DND-41 (cell line): ENCODE measurements at places on chromosomes 1 and 21.

DNA sequence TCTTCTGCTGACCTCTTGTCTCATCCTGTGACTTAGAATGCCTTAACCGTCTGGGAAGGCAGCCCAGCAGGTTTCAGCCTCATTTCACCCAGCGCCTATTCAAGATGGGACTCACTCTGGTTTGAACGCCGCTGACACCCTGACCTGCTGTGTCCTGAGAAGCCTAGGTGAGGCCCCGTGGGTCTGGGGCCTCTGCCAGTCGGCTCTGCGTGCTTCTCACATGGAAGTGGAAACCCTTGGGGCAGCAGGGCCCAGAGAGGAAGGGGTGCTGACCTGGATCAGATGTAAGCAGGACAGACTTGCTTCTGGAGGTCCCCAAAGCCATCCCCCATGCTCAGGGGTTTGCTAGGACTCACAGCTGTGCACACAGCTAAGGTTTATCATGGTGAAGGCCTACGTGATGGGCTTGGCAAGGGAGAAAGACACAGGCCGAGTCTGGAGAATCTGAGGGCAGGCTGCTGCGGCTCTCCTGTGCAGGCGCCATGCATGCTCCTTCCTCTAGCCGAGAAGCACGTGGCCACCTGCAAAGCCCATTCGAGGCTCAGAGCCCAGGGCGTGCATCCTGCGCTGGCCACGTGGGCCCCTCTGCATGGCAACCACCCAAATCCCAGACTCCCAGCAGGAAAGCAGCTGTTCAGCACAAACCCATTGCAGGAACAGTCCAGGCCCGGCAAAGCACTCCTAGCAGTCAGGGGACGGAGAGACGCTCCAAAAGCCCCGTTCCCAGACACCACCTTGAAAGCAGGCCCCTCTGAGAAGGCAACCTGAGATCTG lies 3.8 kb downstream of the TRPM2 start:
- no peak for DNase-seq

- DNase-seq, result no peak
Observed at GRCh38 chr1:75165264-75165663, 31.1 kb downstream of the LHX8 start.

DNA sequence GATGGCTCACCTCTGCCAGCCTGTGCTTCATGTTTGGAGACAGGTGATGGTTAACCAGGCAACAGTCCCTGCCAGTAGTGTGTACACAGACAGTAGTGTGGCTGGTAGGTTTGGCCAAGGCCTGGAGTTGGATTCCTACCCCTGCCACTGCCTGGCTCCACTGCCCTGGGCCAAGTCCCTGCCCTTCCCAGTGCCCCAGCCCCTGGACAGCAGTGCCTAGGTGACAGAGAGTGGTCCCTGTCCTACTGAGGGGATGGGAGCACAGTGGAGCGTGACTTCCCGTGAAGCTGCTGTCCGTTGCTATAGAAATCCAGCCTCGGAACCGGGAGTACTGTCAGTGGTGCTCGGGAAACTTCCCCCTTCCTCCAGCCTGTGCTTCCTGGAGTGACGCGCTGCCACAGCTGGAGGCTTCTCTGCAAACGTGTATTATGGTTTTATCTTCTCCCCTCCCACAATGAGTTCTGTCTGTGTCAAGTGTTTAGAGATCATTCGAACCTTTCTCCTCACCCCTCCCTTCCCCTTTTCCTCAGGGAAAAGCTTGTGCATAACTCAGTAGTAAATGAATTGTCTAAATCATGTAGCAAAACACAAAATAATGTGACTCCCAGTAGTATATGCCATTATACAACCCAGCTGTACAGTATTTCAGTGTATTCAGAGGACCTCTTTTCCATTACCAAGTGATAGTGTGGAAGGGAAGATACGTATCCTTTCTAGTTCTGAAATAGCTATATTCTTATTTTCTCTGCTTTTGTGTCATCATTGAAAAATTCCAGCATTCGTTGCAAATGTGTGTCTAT lies 73.4 kb downstream of the GALNT2 start:
- no peak for DNase-seq

DNA sequence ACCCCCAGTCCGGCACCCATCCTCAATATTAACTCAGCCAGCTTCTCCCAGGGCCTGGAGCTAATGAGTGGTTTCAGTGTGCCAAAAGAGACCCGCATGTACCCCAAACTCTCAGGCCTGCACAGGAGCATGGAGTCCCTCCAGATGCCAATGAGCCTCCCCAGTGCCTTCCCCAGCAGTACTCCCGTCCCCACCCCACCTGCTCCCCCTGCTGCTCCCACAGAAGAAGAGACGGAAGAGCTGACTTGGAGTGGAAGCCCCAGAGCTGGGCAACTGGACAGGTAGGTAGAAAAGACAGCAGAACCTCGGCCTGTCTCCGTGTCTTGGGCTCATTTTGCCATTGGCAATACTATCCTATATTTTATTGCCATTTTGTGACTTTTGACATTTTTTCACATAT lies 45.4 kb upstream of the IPO9 start:
- DNase-seq, result no peak

GRCh38 chr1:116775116-116775752 lies 21.0 kb downstream of the CD2 start:
- no peak for DNase-seq

- DNase-seq, result no peak
Observed at GRCh38 chr1:110243146-110243545, 33.0 kb downstream of the KCNC4 start.

DNA sequence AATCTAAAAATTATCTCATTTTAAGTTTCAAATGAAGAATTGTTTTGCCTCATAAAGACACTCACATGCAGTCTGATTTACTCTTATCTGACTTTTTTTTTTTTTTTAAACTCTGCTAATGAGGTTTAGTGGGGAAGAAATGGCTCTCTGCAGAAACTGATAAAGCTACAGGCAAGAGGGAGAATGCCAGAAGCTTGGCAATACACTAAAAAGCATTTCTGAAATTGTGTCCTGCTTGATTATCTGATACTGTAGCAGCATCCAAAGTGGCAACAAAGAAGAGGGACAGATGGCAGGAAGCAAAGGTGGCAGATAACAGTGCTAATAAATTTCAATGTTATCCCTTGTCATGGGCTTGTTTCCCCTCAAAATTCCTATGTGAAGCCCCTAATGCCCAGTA lies 1744.9 kb downstream of the NCAM2 start:
- DNase-seq, result no peak

GRCh38 chr1:109664671-109665070 lies 3.2 kb upstream of the GSTM2 start:
- no peak for DNase-seq

DNA sequence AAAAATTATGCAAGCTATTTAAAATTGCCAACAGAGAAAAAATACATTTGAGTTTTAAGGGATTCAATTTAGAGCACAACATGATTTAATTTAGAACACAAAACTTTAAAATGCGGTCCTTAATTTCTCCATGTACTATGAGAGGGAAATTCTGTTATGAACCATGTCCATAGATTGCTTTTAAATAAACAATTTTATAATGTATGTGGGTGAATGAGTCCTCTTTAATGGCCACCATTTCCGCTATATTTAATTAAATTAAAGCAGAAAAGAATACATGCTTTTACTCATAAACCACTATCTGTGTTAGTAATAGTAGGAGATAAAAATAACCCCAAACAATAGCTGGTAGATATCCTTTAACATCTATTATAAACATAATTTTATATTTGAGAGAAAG lies 914.6 kb downstream of the LTN1 start:
- DNase-seq, result no peak

DNA sequence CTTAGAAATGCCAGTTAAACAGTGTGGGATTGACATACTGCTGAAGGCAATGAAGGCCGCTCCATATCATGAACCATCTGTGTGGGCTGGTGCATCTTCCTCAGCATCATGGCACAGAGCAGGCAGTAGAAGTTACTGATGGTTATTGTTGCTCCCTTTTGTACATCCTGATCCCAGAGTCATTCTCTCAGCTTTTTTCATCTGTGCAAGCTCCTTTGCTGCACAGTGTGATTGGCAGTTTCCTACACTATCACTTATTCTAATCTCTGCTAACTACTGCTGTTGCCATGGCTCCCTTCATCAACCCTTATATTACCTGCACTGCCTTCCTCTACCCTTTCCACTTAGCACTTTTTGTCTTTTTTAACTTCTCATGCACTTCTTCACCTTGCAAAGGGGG lies 16.2 kb downstream of the RGS13 start:
- no peak for DNase-seq

DNA sequence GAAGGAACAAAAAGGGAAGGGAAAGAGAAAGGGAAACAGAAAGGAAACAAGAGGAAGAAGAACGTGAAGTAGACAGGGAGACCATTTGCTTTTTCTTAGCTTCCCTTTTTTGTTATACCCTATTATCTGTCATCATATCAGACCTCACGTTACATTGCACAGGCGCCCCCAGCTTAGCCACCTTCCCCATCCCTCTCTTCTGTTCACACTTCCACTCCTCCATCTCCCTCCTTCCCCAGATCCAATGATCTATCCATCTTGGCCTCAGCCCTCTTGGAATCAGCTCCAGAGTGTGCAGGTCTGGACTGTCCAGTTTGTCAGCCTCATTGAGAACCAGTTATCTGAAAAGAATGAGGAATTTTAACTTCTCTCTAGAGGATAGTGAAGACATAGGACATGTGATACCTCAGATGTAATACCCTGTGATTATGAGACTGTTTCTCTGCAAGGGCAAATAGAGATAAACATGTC lies 101.1 kb upstream of the ERRFI1 start:
- DNase-seq, result no peak

- DNase-seq, result no peak
Observed at GRCh38 chr1:32895325-32896215, 5.6 kb downstream of the TMEM54 start.

GRCh38 chr1:38547321-38547720 lies 312.3 kb downstream of the RRAGC start:
- no peak for DNase-seq

DNA sequence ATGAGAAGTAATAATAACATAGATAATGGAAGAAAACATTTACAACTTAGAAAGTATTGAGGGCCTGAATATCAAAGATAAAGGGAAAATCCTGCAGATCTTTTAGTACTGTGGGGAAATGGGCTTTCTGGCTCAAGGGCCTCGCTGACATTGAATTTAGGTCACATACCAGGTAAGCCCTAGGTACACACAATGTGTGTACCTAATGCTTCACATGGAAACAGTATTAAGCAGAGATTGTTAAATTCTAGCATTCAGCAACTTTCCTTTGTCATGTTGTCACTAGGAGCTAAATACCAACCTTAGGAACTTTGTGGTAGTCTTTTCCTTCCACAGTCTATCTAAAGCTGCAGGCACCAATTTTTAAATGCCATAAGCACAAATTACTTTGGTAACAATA lies 49.7 kb downstream of the ODF2L start:
- DNase-seq, result no peak

- DNase-seq, result no peak
Observed at GRCh38 chr21:23811805-23812204, 1795.5 kb downstream of the MRPL39 start.

DNA sequence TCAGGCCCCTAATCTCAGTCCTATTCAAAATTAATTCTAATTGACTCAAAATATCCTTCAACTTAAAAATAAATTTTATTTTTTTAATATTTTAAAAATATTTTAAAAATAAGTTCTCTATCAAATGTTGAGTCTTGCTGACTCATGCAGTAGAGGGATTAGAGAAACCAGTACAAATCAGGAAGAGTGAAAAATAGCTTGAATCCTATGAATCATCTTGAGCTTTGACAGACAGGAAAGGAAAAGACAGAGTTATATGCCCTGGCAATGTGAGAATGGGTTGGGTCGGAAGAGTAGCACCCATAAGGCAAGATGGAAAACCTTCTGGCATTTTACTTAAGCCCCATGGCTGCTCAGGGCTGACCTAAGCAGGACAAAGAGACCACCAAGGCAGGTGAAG lies 346.6 kb upstream of the RUNX1 start:
- DNase-seq, result no peak
